ENCODE measurements at places on chromosomes 2 and 18.
A peak's percentile ranks its signal among the peaks of the same experiment; 100 is the strongest.

DNA sequence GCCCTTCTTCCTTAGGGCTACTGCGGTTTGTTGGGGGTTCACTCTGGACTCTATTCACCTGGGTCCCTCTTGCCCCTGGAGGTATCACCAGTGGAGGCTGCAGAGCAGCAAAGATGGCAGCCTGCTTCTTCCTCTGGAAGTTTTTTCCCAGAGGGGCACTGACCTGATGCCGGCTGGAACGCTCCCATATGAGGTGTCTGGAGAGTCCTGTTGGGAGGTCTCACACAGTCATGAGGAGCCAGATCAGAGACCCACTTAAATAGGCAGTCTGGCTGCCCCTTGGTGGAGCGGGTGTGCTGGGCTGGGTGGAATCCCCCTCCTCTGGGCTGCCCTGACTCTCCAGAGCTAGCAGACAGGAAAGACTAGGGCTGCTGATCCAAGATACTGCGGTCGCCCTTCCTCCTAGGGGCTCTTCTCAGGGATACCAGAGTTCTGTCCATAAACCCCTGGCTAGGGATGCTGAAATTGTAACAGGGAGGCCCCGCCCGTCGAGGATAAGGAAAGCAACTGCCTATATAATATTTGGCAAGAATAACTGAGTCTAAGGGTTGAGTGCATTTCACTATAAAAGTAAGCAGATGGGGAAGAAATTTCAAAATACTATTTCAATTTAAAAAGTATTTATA lies 140.7 kb downstream of the NOL4 start:
- no peak for DNase-seq

DNA sequence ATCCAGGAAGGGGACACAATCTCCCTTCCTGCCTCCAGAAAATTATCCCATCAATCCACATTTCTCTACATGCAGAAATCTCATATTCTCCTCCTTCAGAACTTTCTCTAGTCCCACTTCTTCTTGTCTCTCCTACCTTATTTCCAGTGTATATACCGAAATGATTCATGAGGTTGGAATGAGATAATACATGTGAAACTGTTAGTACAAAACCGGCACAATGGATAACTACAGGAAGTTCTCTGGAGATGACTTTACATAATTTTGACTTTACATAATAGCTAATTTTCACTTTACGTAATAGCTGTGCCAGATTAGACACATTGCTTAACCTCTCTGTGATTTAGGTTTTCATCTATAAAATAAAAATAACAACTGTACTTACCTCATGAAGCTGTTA lies 801.3 kb downstream of the ERBB4 start:
- DNase-seq, result no peak

GRCh38 chr2:156065912-156066311 lies 266.6 kb downstream of the NR4A2 start:
- no peak for DNase-seq

- no peak for DNase-seq
Measured at GRCh38 chr18:10374636-10375293, 79.7 kb upstream of the APCDD1 start.

- DNase-seq, result peak; percentile 7
Measured at GRCh38 chr18:58898010-58898799, 33.5 kb downstream of the ZNF532 start.

DNA sequence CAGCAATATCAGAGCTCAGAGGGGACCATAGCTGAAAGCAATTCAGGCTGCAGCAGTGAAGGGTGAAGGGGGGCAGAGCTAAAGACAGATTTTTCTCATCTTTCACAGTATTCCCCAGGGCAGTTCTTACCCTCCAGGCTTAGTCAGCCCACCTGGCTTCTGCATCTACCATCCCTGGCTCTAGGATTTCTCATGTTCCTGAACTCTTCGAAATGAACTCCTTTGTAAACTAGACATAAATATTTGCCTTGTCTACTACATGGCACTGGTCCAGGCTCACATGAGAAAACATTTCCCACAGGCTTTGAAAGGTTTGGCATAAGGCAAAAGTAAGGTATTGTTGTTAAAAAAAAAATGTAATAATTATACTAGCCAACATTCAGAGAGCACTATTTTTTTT lies 23.6 kb upstream of the NEB start:
- peak; percentile 40 for DNase-seq

- DNase-seq, result no peak
Measured at GRCh38 chr18:73647391-73647790, 500.2 kb downstream of the FBXO15 start.

- DNase-seq, result no peak
Measured at GRCh38 chr18:45686891-45687611, 36.9 kb upstream of the SLC14A1 start.

GRCh38 chr2:230525682-230526081 lies 109.7 kb downstream of the SP100 start:
- no peak for DNase-seq

DNA sequence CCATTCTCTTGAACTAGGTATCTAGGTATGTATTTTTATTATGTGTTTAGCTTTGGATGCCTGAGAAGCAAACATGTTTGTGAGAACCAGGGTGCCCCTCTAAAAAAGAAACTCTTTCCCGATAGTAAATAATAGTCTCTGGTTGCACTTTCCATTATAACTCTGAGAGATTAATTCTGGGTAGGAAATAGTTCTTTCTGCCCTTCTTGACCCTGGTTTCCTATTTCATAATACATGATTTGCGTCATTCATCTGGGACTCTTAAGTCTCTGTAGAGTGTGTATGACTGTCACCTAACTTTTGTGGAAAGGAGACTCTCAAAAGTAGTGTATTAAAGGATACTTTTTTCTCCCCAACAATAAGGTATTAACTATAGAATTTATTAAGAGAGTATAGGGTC lies 31.5 kb downstream of the ACSL3 start:
- DNase-seq, result no peak

DNA sequence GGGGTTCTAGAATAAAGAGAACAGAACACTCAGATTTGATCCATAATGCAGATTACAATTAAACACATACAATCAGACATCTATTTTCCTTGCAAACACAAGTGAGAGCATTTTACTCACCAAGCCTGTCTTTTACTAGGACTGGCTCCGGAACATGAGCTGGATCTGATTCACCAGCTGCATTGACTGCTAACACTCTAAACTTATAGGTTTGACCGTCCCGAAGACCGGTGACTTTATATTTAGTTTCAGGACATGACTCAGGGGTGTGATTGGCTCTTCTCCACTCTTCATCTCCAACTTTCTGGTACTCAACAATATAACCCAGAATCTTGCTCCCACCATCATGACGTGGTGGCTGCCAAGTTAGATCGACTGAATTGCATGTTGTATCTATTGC lies 112.4 kb downstream of the PLEKHA3 start:
- DNase-seq, result no peak

- no peak for DNase-seq
Measured at GRCh38 chr2:24515335-24515734, 24.3 kb downstream of the NCOA1 start.

DNA sequence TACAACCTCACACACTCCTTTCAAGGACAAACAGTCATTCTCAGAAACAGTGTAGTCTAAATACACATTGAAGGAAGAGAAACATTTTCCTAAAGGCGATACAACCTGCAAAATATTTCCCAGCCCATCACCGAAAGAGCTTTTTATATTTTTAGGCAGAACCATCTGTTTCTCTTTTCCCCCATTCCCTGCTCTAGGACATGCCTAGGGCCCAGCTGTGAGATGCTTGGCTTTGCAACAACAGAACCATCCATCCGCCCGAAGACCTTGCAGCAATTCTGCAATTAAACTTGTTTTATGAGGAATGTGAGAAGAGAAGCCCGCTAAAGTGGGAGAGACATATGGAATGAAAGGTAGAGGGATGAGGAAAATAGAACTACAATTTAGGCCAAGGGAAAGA lies 105.6 kb upstream of the RFX8 start:
- DNase-seq, result no peak

DNA sequence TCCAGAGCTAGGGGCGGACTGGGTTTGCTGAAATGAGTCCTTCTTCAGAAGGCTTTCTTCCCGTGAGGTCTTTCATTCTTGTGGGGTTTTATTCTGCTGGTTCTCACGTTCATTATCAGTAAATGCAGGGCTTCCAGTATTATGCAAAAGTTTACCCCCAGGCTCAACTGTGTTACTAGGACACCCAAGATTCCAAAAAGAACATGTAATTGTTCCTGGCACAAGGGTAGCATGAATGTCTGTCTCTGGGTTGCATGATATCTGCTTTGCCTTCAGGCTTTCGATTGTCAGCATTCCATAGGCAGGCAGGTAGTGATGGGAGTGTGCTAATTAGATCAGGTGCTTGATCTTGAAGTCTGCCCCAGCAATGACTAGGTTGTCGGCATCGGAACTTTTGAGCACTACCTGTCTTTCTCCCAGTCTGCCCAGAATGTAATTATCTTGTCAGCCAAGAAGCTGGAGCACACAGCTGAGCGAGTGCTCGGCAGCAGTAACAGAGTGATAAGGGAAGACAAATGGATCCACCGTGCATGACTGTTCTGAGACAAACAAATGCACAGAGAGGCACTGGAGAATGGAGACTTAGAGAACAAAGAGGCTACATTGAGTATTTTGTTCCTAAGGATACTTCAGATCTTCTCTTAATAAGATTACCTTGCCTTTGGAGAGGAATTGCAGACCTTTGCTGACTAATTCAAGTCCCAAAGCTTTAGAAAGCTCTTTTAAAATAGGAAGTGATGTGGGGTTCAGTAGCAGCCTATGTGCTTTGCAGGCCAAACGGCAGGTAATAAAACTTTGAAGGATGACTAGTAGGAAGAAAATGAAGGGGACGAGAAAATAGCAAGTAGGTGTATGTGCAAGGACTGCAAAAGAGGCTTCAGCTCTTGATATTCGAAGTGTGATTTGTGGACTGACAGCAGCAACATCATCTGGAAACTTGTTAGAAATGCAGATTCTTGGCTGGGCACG lies 41.9 kb downstream of the ITGB6 start:
- DNase-seq, result no peak

DNA sequence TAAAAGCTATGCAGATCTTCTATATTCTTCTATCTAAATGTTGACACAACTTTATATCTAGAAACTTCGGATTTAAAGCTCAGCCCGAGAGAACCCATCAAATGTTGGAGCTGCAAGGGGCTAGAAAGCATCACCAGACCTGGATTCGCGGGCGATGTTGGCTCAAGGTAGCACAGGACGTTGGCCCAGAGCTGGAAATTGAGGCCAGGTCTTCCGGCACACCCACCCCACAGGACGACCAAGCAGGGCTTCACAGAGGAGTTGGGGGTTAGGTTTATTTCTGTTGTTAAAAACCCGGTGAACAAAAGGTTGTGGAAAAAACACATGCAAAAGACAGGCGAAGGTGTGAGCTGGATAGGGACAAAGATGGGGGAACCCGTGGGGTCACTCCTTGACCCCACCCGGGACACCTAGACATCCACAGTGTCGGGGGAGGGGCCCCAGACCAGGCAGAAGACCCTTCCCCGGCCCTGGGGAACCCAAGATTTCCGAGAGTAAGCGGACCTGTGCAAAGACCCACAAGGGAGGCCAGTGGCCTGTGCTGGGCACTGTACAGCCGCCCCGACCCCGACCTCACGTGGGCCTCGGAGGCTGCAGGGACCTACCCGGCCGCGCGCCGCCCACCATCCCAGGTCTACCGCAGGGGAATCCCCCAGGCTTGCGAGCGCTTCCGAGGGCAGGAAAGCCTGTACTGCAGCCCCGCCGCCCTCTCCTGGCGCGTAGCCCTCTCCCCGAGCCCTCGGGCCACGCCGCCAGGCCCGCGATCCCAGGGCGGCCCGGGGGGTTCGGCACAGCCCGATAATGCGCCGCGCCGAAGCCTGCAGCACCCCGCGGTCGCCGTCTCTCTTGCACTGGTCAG lies 1.8 kb upstream of the AGBL5 start:
- DNase-seq, result no peak

GRCh38 chr2:42840760-42841159 lies 48.4 kb upstream of the HAAO start:
- DNase-seq, result no peak

DNA sequence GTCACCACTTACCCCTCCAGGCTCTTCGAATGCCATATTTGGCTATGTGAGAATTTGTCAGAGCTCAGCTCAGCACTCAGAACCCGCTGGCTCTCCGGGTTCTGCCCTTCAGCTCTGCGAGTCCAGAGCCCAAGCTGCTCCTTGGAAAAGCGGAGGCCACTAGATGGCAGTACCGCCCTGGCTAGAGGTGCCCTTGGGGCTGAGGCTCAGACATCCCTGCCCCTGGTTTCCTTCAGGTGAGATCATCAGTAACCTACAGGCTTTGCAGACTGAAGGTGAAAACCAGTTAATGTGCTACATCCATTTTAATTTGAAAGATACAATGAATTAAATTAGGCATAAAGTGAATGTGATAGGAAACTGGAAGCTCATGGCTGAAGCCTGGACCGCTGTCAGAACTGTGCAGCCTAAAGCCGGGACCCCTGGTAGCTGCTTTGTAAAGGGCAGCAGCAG lies 285.6 kb downstream of the AGAP1 start:
- DNase-seq, result peak; percentile 53

- no peak for DNase-seq
Measured at GRCh38 chr18:74604361-74604760, 6.7 kb downstream of the ZNF407 start.

DNA sequence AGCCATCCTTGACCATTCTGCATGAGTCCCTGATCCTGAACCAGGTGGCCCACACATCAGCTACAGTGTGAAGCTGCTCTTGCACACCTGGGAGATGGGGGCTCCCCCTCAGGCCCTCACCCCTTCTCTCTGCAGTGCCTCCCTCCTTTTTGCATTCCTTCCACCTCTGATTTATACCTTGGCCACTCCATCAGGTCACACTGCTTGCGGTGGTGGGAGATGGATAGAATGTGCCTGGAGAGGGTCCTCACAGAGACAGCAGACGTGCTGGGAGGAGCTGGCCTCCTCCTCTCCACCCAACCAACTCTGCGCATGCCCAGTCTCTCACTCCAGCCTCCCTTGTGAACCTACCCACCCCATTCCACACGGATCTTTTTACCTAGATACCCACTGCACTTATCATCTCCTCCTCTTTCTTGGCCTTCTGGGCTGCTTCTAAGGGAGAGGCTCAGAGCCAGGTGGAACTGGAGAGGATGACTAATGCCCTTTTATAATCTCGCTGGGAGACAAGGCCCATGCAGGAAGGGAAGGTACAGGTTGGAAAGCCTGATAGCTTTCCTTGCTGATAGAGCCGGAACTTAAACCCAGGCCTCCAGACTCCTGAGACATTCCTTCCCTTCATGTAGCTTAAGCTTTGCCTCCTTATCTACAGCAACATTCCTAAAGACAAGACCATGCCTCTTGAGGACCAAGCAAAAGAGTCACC lies 205.1 kb downstream of the ZBTB7C start:
- no peak for DNase-seq

DNA sequence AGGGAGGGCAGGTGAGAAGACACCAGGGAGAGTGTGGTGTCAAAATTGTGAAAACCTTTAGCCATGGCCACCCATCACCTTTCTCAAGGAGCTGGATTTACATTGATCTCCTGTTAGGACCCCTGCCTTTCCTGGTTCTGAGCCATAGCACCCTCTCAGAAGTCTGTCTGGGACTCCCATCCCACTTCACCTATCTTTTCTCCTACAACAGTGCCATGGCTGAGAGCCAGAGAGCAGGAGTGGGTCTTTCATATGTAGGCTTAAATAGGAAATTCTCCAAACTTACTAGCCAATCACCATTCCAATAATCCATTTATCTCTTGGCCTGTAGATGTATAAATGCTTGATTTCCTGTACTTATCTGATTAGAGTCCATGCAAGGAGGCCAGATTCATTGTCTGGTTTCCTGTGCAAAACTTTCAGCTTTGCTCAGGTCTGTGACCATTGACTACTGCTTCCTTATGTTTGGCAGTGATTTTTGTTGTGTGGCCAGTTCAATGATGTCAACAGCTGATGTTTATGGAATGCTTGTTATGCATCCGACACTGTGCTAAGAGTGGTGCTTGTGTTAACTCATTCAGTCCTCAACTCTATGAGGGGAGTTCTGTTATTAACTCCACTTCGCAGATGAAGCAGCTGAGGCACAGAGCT lies 57.6 kb upstream of the IGFBP5 start:
- DNase-seq, result no peak

- DNase-seq, result no peak
Measured at GRCh38 chr2:111140815-111141214, 20.1 kb downstream of the BCL2L11 start.

All from NCI-H1105 treated with DMSO at 0.1 percent for 48 hours (cell line).